ENCODE measurements at places on chromosomes 1 and 21.

DNA sequence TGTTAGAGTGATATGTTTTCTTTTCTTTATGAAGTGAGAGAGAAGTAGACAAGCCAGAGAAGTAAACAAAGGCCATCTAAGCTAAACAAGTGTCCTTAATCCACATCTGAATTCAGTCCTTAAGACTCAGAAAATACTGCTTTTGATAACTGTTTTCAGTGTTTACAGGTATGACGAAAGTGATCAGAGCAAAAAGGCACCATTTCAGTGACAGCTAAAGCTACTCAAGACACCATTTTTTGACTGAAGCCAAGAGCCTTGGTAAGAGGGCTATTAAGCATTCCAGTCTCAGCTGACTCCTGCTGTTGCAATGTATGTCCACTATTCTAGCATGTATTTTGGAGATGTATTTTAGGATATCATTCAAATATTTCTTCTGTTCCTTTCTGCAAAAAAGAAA is 4.1 kb downstream of the KMO start:
- DNase-seq: no peak

DNA sequence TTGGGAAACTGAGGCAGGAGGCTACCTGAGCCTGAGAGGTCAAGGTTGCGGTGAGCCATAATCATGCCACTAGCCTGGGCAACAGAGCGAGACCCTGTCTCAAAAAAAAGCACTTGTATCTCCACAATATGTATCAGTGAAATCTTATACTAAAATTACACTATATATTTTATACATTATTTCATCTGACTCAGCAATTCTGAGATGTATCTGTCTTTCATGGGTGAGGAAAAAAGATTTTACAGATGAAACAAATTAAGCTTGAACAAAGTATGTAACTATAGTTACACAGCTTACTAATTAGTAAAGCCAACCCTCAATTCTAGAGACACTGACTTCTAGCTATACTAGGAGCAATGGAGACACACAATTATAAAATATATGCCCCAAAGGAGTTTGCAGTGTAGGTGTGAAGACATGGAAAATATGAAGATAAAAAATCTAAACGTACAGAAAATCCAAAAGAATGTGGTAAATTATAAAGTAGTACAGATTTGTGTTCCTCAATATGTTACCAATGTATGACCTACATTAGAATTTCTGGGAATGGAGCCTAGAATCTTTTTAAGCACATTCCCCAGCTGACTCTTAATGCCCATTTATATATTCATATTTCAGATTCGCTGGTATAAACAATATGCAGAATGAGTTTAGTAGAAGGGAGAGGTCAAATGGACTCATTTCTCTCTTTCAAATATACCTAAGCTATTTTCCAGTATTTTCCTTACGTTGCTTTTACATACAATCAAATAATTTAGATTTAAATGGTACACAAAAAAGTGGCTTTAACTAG is 14.6 kb downstream of the GTF2B start:
- peak; percentile 30 for DNase-seq

GRCh38 chr1:41611932-41612450 is 127.5 kb upstream of the EDN2 start:
- no peak for DNase-seq

DNA sequence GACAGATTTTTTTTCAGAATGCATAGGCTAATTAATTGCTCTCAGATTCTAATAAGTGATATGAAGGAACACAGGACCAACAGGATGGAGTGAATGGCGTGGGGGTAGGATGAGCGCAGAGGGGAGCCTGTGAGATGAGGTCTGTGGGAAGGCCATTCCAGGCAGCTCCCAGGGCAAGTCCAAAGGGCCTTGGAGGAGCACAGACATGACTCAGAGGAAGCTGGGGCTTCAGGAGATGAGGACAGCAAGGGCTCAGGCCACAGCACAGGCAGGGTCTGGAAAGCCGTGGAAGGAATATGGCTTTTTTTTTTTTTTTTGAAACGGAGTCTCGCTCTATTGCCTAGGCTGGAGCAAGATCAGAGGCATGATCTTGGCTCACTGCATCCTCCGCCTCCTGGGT is 35.1 kb downstream of the FMN2 start:
- no peak for DNase-seq

DNA sequence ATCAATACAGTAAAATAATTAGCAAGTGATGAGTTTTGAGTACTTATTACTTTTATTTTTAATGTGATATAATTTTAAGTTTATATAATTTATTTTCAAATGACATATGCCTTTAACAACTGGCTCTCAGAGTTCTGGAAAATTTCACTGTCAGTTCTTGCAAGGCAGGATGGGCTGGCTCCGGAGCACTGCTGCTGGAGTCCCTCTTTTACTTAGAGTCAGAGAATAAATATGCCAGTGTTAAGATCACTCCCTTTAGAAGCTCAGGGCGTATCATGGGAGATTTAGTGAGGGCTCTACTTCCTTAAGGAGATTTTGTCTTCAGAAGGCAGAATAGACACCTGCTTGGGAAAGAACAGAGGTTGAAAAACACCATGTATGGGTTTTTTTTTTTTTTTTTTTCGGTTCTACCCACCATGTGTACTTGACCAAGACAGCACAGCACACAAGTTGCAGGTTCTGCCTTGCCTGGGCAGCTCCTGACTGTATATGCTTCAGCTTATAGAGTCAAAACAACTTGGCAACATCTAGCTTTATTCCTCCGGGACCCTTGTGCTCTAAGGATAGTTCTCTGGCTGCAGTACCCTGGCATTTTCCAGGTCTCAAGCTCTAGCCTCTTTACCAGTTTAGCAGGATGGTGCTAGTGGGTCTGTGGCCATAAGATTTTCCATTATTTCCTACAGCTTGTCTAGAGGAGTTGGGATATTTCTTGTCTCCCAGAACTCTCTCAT is 29.7 kb upstream of the FMOD start:
- DNase-seq: no peak

DNA sequence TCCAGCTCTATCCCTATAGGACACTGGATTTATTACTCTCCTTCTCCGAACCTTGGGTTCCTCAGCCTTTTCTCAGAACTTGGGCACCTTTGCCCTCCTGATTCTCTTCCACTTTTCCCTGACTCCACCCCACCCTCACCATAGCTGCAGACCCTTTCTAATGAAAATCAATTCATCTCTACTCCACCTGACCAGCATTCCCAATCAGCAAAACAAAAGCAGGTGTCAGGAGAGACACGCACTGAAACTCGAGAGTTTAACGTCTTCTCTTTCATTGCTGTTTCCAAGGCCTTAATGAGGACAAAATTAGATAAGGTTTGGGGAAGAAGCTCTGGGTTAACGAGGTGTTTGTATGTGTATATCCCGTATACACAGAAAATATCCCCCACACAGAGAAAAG is 208.8 kb downstream of the PLPP3 start:
- no peak for DNase-seq

- DNase-seq: no peak
Measured at GRCh38 chr1:212162635-212163034, 122.6 kb upstream of the PPP2R5A start.

GRCh38 chr1:23424293-23425192 is at the start of gene TCEA3:
Gene TCEA3 (minus strand): TSS chr1:23424748. CDS start chr1:23424633, 115 bp downstream.
- DNase-seq: peak; percentile 61

- no peak for DNase-seq
Measured at GRCh38 chr1:198528364-198528763, 12.1 kb downstream of the ATP6V1G3 start.

- no peak for DNase-seq
Measured at GRCh38 chr21:18147678-18148077, 97.0 kb upstream of the CHODL start.

DNA sequence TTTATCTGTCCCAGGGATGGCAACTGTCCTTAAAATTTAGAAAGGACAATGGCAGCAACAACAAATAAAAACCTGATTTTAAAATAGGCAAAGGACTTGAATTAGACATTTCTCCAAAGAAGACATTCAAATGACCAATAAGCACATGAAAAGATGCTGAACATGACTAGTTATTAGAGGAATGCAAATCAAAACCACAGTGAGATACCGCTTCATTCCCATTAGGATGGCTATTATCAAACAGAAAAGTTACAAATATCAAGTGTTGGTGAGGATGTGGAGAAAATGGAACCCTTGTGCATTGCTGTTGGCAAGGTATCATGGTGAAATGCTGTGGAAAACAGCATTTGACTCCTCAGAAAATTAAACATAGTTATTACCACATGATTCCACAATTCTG is 120.7 kb downstream of the CRB1 start:
- DNase-seq: no peak

DNA sequence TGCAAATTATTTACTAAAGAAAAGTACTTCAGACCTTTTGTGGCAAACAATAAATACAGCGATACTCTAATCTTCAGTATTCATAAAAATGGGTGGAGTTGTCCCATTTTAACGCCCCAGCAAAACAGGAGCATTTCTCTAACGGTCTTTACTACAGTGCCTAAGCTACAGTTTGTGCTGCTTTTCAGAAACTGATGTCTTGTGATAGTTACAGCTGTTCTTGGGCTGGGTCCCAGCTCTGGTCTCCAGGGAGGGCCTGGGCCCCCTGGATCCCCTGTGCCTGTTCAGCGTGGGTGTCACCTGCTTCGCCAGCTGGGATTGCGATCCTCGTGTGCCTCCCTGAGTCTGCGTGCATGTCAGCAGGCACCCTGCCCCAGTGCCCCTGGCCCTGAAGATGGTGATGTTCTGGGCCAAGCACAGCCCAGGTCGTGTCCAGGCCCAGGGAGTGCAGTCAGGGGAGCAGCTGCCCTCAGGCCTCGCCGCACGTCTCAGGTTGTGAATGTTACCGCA is 64.0 kb upstream of the DIP2A start:
- peak; percentile 52 for DNase-seq

DNA sequence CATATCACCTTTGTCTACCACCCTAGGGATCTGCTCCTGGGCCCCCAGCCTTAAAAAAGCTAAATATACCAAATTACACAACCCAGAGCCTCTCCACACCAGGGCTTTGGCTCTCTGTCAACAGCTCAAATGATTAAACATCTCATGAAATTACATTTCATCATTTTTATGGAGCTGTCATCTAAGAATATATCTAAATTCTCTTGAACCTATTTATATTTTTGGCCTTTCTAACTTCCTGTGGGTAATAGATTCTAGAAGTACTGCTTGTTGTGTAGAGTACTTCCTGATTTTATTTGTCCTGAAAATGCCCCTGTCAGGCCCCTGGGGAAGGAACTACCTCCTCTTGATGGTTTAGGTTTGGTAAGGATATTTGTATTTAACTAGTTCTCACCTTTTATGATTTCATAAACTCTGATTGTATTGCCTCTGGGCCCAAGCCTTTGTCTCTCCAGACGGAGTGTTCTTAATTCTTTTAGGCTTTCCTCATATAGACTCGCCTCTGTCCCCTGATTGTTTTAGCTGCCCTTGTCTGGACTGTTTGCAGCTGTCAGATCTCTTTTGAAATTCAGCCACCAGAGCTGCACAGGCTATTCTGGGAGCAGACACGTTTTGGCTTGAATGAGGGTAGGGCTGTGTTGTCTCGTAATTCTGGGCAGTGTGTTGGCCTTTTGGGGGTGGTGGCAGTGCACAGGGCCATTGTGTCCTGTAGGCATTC is 16.6 kb downstream of the MYOG start:
- DNase-seq: peak; percentile 46

DNA sequence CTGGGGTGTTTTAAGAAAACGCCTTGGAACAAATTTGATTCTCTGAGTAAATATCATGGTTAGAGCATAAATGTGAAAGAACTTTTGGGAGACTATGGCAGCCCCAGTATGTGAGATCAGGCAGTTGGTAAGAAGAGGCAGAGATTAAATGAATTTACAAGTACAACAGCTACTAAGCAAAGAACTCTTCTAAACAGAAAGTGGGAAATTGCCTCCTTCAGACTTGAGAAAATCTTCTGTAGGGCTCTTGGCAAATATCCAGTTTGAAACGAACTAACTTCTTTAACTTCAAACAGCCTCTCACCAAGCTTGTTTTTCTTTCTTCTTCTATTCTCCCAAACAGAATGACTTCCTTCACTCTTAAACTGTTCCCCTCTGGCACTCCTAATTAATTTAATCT is 337.7 kb downstream of the SIPA1L2 start:
- peak; percentile 43 for DNase-seq

- no peak for DNase-seq
Measured at GRCh38 chr1:223301371-223301770, 62.6 kb downstream of the SUSD4 start.

DNA sequence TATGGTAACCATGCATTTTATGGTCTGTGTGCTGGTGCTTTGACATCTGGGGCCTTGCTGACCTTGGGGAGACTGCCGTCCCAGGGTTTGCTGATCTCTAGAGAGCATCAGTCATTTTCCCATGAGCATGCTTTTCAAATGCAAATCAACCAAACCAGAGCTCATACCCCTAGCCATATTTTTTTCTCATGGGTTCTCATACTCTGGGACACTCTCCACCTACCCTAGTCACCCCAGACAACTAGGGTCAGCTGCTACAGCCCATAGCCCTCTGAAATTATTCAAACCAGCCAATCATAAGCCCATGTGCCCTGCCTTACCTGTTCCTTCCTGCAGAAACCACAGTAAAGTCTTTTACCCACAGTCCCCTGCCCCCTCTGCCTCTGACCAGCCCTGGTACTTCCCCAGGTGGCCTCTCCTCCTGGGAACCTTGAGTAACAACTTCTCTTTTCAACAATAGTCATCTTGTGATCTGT is 132.0 kb downstream of the MAP3K21 start:
- no peak for DNase-seq

GRCh38 chr1:48233666-48234485 is 11.4 kb downstream of the SLC5A9 start:
- no peak for DNase-seq

- peak; percentile 69 for DNase-seq
Measured at GRCh38 chr1:27001570-27002360, 8.3 kb downstream of the TRNP1 start.

- no peak for DNase-seq
Measured at GRCh38 chr1:56439610-56440264, 139.6 kb downstream of the PLPP3 start.

- DNase-seq: no peak
Measured at GRCh38 chr21:26425576-26425975, 147.5 kb downstream of the CYYR1 start.

GRCh38 chr1:145740269-145740668 is 21.0 kb downstream of the CD160 start:
- no peak for DNase-seq

- no peak for DNase-seq
Measured at GRCh38 chr1:203040513-203041275, 14.4 kb downstream of the PPFIA4 start.

GRCh38 chr1:6918925-6919511 is 133.8 kb downstream of the CAMTA1 start:
- no peak for DNase-seq

DNA sequence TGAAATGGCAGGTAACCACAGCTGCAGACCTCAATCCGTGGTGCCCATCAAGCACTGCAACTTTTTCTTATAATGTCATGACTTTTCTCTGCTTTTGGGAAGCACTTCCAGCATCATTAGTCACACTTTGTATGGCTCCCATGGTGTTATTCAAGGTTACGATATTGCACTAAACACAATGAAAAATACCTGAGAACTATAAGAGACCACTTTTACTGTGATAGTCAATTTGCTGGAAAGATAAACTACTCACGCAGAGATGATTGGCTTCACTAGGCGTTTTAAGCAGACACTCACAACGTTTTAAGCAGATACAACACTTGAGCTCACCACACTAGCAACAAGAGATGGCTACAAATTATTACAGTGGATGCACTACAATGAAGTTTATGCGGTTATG is 103.2 kb upstream of the CHRM3 start:
- DNase-seq: no peak

GRCh38 chr1:154969860-154970452 is 591 bp downstream of the SHC1 start:
- DNase-seq: peak; percentile 53

- DNase-seq: no peak
Measured at GRCh38 chr1:116147972-116148371, 36.8 kb downstream of the MAB21L3 start.

- no peak for DNase-seq
Measured at GRCh38 chr1:4733446-4734177, 79.2 kb downstream of the AJAP1 start.

All from eye (tissue), 1 donor.